ENCODE measurements at places on chromosomes 5 and 9.
A peak's percentile ranks its signal among the peaks of the same experiment; 100 is the strongest.

- DNase-seq, result no peak
These were observed 244.3 kb upstream of the ZNF608 start for GRCh38 chr5:124990723-124991122.

DNA sequence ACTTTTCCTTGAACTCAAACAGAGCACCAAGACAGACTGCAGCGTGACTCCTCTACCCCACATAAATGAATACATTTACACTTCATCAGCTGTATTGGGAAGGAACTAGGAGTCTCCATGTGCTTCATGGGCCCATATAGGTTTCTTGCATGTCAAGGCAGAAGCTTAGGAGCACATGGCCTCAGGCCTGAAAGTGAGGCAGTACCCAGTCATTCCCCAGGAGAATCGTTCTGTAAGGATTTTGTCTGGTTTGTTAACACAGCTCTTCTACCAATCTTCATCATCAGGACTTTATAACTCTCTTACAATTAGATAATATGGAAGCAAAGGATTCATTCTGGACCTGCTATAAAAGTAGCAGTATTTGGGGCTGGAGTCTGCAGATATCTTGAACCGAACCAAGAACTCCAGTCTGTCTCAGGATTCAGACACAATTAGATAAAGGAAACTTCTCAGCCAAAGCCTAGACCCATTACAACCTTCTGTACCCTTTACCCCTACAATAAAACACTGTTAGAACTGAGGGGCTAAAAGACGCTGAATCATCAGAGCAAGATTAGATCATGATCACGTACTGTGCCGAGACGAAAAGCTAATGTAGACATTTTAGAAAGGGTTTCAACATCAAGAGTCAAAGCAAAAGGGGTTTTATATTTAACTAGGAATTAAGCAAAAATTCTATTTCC is 385.5 kb upstream of the SLC30A5 start:
- no peak for DNase-seq

DNA sequence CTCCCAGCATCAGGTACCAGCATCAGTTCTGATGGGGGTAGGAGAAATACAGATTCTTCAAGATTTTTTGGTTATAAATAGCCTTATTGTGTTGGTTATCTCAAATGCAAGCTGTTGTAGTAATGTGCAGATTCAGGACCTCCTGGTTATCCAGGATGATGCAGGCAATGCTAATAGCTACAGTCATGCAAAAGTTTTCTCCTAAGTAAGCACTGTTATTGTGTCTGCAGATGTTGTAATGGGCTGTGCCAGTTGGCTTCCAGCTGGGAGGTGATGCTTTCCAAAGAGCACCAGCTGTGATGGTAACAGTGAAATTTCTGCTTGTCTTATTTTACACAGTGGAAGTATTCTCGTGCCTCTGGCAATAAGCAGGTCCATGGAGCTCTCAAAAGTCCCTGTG is 719.2 kb upstream of the CTNND2 start:
- no peak for DNase-seq

DNA sequence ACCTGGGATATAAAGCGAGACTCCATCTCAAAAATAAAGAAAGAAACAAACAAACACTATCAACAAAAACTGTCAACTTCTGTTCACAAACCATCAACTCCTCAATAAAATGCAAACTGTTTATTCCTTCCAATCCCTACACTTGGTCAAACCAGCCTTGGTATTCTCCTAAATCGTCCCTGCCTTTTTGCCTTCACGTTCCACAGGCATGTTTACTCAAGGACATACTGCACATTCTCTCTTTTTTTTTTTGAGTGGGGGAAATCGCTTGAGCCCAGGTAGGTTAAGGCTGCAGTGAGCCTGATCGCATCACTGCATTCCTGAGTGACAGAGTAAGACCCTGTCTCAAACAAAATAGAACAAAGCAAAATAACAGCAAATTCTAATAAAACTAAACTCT is 13.0 kb downstream of the UBAP2 start:
- no peak for DNase-seq

DNA sequence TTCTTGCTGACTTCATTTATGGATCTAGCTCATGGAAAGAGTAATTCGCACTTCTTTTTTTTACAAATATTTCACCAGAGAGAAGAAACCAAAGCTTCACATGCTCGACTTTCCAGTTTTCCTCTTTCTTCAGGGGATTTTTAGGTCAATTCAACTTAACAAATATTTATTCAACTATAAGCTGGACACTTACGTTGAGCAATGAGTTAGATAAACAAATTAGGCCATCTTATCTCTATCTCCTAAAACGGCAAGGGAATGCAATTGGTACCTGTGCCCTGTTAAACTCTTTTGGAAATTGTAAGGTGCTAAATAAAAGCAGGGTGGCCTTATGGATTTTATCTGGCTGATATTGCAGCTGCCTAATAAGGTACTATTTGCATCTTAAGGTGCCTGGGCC is 145.1 kb upstream of the RAI14 start:
- no peak for DNase-seq

DNA sequence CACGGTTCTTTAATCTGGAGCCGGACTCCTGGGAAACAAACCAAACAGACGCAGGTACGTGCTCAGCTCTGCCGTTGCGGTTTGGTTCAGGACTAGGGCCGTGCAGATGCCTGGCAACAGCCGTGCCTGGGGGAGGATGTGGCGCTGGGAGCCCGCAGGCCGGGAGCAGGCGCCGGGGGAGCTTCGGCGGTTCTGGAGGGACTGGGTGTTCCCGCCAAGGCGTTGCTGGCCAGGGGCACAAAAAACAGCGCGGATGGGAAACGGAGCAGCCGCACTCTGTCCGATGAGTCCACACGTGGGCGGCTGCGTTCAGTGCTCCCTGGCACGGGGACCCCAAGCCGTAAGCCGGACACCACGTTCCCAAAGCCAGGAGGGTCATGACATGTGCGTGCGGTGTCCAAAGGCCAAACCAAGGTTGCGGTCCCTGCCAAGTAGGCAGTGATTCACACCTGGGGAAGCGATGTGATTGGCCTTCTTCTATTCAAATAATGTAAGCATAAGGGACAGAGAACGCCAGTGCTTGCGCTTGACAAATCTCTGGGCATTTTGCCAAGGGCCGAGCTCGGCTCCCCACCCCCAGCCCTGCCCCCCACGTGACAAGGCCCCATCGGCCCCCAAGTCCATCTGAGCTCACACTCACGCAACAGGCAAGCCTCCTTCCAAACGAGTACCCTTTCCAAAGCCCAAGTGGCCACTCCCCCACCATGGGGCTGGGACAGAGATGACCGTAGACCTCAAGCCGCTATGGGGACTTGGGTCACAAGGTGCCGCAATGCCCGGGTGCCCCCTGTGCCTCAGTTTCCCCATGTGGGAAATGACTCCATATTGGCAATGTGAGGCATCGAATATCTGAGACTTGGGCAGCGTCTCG is 49.7 kb upstream of the NKD2 start:
- no peak for DNase-seq

DNA sequence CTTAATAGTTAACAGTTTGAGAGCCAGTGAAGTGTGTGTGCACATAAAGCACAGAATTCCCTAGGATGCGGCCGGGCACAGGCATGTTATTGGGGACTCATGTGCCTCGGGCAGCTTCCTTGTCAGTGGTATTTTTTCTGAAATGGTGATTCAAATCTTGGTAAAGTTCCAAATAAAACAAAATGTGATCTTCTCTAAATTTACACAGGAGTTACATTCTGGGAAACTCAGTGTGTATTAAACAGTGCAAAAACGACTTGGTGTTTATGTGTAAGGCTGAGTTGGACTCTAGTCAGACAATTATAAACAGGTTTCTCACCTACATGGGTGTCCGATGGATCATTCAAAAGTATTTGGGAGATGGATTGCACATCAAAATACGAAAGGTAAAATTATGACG is 48.9 kb downstream of the BOD1 start:
- no peak for DNase-seq

DNA sequence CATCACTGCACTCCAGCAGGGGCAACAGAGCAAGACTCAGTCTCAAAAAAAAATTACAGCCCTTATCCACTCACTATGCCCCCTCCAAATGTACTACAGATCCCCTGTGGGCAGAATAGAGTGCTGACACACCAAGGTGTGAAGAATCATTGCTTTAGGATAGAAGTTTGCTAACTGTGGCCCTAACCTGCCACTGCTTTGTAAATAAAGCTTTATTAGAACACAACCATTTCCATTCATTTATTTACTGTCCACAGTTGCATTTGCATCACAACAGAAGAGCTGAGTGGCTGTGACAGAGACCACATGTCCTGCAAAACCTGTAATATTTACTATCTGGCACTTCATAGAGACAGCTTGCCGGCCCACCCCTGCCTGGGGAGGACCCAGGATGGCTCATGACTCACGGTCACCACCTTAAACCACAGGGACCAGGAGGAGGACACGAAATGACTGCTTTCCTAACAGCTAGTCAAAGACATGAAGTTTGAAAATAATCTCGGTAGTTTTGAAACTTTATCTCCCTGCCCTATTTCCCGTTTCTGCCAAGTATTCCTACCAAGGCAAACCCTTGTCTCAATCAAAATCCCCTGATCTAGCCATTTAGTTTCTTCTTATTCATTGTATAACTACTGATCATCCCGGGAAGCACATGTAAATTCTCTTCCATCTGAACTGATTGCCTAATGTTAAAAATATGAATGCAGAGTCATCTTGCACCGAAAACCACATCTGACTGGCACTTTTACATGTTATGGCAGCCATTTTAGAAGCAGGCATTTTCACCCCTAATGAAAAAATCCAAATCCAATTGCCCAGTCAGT is 206.1 kb downstream of the SLIT3 start:
- DNase-seq, result no peak

- peak; percentile 73 for DNase-seq
These were observed 95.8 kb upstream of the DAP start for GRCh38 chr5:10856683-10857337.

DNA sequence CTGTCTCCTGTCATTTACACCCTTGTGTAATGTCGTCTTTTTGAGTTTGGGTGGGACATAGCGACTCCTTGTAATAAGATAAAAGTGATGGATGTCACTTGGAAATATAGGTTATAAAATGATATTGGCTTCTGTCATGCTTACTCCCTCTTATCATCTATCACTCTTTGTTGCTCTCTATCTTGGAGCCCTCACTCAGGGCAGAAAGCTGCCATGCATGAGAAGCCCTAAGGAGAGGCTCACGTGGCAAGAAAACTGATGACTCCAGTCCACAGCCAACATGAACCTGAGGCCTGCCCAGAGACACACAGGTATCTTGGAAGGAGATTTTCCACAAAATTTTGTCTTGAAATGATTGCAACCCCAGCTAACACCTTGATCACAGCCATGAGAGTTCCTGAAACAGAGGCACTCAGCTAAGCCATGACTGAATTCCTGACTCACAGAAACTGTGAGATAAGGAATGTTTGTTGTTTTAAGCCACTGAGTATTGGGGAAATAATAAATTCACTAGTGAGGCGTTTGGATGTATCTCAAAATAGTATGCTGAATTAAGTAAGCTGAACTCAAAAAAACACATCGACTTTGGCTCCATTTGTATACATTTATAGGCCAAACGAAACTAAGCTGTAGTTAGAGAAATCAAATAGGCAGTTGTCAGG is 216.7 kb downstream of the CDH18 start:
- no peak for DNase-seq

GRCh38 chr5:73812457-73812856 is 186.5 kb downstream of the ARHGEF28 start:
- DNase-seq, result no peak

DNA sequence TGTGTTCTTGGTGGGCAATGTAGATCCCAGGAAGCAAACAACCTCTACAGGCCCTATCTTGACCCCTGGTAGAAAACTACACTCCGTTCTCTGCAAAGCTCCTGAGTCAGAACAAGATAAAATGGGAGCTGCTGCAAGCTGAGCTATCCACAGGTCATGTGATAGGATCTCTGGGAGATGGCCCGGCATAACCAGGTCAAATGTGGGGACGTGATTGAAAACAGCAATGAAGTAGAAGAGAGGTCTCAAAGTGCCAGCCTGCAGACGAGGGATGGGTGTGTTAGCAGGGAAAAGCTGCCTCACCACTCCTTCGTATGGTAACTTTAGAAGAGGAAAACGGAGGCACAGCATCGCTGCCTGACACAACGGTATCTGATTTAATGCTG is 25.0 kb downstream of the NRG2 start:
- no peak for DNase-seq

GRCh38 chr5:84130006-84130580 is 254.6 kb downstream of the EDIL3 start:
- DNase-seq, result no peak

DNA sequence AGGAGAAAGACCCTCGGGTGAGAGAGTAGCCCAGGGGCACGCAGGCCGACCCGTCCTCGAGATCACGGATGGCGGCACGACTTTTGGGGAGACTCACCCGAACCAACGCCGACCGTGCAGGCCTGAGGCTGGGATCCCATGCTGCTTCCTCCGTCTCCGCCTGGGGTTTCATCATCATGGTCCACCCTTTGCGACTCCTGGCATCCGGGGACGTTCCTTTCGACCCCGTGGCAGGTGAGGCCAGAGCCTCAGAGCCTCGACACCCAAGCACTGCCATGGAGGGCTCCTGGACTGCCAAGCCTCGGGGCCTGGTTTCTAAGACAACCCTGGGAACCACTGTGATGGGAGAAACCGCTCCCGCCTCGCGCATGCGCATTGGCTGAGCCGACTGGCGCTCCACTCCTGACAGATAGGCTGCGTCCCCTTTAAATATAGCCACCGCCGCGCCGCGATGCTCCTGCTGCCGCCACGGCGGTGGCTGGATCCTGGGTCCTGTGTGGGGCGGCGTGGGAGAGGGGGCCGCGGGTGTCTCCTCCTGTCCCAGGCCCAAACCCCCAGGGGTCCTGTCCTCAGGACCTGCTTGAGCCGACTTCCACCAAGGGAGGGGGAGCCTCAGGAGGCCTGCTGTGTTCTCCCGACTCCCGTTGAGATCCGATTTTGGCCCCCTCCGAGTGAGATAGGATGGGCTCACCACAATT is 481.6 kb downstream of the SPATA31A7 start:
- no peak for DNase-seq

DNA sequence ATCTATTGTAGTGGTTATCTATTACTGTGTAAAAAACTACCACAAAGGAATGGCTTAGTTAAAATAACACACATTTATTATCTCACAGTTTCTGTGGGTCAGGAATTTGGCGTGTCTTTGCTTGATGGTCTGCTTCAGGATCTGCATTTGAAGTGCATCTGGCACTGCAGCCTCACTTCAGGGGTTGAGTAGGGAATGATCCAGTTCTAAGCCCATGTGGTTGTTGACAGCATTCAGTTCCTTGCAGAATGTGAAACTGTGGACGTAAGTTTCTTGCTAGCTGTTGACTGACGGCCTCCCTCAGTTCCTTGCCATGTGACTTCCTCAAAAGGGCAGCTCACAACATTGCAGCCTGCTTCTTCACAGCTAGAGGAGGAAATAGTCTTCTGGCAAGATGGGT is 2.1 kb upstream of the OGN start:
- DNase-seq, result no peak

DNA sequence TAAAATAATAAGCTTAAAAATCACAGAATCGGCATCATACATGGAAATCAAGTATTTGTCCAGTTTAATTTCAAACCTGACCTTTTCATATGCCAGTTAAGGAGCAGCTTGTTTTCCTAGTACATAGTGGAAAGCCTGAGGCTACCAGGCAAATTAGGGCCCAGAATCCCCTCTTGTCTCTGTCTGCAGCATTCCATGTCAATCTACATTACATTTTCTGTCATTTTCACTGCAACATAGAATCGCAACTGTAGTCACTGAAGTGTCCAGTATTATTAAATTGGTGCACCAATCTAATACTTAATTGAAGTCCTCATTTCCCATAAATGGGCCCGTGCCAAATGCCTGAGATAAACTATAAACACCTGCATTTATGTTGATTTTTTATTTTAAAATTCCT is 1352.2 kb upstream of the ACO1 start:
- DNase-seq, result no peak

- DNase-seq, result no peak
These were observed 24.1 kb upstream of the TRAF1 start for GRCh38 chr9:120950421-120951388.
